Mesangial cell (primary cell): ENCODE measurements at places on chromosomes 2 and 18. TPM values are rescaled to one million over a fixed set of nuclear protein-coding genes. Genes with fewer than 3 reads are reported as not detected.

BCS1L gene
- 22.8 and 36.7 TPM in 2 replicates for total RNA-seq

VSNL1 gene
- total RNA-seq: 0.13 and 0.33 TPM in 2 replicates

TMSB10 gene
- total RNA-seq: 4,704 and 6,956 TPM in 2 replicates

CCDC148 gene
- total RNA-seq: 0.33 and 0.38 TPM in 2 replicates

MFSD2B gene
- total RNA-seq: 0.16 and 0.38 TPM in 2 replicates

RAMP1 gene
- total RNA-seq: 6.4 and 27.3 TPM in 2 replicates

SCN2A gene
- under 0.01 and 0.89 TPM in 2 replicates for total RNA-seq

IL36A gene
- total RNA-seq: not detected in 2 replicates

ASB18 gene
- not detected in 2 replicates for total RNA-seq

TUBB8B gene
- total RNA-seq: 0.63 TPM in 1 of 2 replicates, not detected in the other

FBLN7 gene
- 0.49 and 1.9 TPM in 2 replicates for total RNA-seq

DIPK1C gene
- total RNA-seq: 0.13 TPM in 1 of 2 replicates, not detected in the other

GNLY gene
- total RNA-seq: not detected in 2 replicates
